ENCODE measurements at places on chromosomes 7 and 10.

GRCh38 chr7:142773230-142773629 lies 2.5 kb downstream of the PRSS2 start:
- no peak for DNase-seq

DNA sequence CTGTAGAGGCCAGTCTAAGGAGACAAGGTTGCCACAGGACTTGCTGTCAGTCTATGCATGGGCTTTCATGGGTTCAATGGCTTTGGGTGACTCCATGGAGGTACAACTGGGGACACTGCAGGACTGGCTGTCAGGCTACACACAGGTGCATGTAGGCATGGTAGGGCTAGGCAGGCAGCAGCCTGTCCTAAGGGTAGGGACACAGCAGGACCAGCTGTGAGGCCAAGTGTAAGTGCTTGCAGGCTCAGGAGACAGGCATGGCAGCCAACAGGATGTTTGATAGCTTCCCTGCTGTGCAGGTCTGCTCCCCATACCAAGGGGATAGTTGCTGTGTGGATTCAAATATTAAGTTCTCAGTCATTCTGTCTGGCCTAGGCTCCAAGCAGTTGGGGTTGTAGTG lies 181.0 kb upstream of the NPY start:
- no peak for DNase-seq

DNA sequence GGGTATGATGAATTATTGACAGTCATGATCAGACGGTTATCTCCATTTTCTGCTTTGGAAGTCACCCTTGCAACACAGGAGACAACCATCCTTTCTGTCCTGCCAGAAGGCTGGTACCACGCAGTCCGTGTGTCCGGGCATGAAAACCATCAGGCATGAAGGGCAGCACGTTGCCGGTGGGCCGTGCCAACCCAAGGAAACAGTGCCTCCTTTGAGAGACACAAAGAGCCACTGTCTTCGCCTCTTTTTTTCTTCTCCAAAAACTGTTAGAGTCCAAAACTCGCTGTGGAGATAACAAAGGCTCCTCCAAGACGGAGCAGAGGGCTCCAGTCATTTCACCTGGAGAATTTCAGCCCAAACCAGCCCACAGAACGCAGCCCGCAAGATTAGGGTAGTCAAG lies 60.4 kb upstream of the ARHGAP21 start:
- DNase-seq, result no peak

- DNase-seq, result no peak
These were observed 386.0 kb downstream of the SEMA3D start for GRCh38 chr7:84800846-84801245.

DNA sequence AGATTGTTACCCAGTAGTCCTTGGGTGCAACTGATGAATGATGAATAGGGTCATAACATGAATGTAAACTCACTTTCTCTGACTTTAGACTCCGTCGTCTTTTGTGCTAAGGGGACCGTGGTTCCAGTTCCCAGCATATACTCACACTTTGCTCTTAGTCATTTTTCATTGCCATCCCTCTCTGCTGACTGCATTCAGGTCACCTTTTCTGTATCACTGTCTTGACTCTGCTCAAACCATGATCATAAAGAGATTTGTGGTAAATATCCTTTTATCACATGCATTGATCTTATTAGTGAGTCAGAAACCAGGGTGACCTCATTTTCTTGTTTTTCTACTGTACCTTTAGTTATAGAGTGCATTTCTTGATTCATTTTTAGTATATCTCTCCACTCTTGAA lies 141.1 kb upstream of the AGR3 start:
- DNase-seq, result no peak

DNA sequence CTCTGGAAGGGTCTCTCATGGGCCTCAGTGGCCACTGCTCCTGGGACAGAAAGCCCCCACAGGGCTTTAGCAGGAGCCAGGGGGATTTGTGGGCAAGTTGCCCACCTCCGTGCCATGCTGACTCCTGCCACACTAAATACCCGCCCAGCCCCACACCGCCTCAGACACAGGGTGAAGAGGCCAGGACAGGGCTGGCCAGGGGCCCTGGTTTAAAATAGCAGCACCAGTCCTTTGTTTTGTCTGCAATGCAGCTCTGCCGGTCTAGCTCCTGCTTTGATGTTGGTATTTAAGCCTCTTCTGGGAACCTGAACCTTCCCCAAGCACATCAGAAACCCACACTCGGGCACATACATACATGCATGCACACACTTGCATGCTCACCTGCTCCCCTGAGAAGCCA lies 14.4 kb upstream of the TNRC18 start:
- no peak for DNase-seq

DNA sequence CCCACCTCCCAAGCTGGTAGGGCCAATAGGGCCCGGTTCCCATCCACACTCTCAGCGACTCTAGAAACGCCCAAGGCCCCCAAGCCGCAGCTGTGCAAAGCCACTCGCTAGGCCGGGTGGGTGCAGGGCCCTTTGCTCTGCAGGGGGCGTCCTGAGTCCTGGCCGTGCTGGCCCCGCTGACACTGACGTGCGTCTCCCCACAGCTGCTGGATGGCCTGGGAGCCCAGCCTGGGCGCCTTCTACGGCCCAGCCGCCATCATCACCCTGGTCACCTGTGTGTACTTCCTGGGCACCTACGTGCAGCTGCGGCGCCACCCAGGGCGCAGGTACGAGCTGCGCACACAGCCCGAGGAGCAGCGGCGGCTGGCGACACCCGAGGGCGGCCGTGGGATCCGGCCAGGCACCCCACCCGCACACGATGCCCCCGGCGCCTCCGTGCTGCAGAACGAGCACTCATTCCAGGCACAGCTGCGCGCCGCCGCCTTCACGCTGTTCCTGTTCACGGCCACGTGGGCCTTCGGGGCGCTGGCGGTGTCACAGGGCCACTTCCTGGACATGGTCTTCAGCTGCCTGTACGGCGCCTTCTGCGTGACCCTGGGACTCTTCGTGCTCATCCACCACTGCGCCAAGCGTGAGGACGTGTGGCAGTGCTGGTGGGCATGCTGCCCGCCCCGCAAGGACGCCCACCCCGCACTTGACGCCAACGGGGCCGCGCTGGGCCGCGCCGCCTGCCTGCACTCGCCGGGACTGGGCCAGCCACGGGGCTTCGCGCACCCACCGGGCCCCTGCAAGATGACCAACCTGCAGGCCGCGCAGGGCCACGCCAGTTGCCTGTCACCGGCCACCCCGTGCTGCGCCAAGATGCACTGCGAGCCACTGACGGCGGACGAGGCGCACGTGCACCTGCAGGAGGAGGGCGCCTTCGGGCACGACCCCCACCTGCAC lies 31.6 kb upstream of the KNDC1 start:
- no peak for DNase-seq

DNA sequence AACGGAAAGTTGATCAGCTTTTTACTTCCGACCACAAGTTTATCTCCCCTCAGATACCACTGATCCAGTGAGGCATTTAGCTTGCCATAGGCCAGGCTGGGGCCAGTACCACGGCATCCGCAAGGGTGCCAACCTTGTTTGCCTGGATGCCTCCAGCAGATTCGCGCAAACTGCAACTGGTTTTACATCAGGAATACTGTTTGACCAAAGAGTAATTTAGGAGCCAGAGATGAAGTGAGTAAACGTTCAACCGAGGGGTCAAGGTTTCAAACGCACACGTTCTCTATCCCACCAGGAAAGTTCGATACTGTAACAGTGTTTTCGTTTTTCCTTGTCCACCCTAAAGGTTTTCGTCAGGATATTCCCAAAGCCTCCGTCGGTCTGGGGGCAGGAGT lies 266 bp upstream of the MDFIC start:
- no peak for DNase-seq

- no peak for DNase-seq
These were observed 100.6 kb downstream of the ZNF438 start for GRCh38 chr10:30931094-30931493.

GRCh38 chr10:74049955-74050354 lies 52.0 kb downstream of the VCL start:
- no peak for DNase-seq

DNA sequence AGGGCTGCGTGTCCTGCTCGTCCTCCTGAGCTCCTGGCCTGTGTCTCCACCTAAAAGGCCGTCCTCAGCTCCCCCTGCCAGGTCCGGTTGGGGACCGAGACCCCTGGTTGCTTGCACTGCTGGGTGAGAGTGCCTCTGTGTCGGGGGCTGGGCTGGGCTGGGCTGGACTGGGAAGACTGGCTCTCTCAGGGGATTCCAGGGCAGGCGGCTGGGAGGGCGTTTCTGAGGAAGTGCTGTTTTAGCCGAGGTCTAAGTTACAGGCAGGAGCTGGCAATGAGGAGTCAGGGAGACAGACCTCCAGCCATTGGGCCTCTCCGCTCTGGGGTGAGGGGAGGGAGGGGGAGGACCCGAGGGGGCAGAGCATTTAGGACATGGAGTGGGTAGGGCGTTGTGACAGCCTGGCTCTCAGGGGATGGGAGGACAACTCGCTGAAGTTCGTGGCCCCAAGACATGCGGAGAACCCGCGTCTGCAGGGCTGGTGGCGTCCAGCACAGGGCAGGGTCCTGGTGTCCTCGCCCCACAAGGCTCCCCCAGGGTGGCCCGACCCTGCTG lies 20.9 kb downstream of the FOXK1 start:
- DNase-seq, result no peak

- DNase-seq, result no peak
These were observed 84.7 kb upstream of the PTER start for GRCh38 chr10:16352146-16352545.

GRCh38 chr7:117251687-117252086 lies 71.2 kb downstream of the WNT2 start:
- no peak for DNase-seq

- no peak for DNase-seq
These were observed 41.6 kb downstream of the PDSS1 start for GRCh38 chr10:26739071-26739631.

All from activated T-helper 2 cell treated with anti-CD3 and anti-CD28 coated beads, Interferon-gamma antibody, Interleukin-2, Interleukin-4, amounts not matched to agents 10 μg/mL and 5 μg/mL and 100 μg/mL, durations not matched to agents 14 hours and 24 hours and 36 hours (primary cell).